NCI-H1930 (cell line): ENCODE measurements at places on chromosomes 1 and 21.

GRCh38 chr1:59564192-59564891, 250.4 kb upstream of the HOOK1 start:
- DNase-seq = no peak

- DNase-seq = no peak
Observed at GRCh38 chr1:33863779-33864178, at the start of gene HMGB4. TSS of gene HMGB4 (plus strand) at chr1:33864079. CDS start at chr1:33864192, 113 bp downstream.

GRCh38 chr1:33096363-33097005, 15.5 kb downstream of the AZIN2 start:
- no peak for DNase-seq

GRCh38 chr1:34532113-34532512, 222.7 kb upstream of the GJB5 start:
- no peak for DNase-seq

- no peak for DNase-seq
Observed at GRCh38 chr1:86933051-86933450, 18.6 kb downstream of the HS2ST1 start.

DNA sequence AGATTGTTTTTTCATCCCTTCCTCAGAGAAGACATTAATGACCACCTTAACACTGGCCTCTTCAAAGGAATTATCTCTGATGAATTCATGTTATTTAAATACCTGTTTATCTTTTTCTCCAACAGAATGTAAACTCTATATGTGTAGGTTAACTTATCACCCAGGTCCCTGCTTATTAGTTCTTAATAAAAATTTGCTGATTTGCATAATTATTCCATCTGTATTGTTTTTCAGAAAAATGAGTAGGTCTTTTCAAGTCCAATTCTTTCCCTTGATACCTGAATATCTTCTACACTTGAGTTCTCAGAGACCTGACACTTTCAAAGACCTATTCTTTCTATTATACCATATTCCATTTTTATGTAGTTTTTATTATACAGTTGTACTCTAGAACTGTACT, 886.7 kb upstream of the TMPRSS15 start:
- no peak for DNase-seq

DNA sequence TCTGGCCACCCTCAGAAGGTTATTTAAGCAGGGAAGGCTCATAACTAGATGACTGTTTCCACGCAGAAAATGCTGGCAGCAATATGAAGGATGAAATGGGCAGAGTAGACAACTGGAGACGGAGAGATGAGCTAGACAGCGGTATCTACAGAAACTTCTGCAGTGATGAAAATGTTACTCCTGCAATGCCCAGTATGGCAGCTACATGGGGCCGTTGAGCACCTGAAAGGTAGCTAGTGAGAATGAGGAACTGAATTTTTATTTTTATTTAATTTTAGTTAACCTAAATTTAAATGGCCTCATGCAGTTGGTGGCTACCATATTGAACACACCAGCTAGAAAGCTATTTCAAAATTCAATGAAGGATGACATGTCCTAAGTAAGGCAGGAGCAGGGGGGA, 27.3 kb downstream of the SIPA1L2 start:
- no peak for DNase-seq

DNA sequence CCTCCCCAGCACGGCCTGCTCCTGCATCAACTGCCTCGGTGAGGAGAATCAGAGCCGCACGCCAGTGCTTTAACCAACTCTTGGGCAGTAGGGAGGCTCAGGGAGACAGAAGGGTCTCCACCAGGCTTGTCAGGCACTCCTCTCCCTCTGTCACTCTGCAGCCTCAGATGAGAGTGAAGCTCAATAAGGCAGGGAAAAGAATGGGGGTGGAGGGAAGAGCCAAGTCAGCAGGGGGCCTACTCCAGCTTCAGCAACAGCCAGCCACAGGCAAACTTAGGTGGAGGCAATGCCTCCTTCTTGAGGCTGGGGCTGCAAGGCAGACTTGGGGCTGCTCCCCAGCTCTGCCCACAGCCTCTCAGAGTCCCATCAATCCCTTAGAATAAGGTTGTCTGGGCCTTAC, 51.8 kb upstream of the A3GALT2 start:
- no peak for DNase-seq

DNA sequence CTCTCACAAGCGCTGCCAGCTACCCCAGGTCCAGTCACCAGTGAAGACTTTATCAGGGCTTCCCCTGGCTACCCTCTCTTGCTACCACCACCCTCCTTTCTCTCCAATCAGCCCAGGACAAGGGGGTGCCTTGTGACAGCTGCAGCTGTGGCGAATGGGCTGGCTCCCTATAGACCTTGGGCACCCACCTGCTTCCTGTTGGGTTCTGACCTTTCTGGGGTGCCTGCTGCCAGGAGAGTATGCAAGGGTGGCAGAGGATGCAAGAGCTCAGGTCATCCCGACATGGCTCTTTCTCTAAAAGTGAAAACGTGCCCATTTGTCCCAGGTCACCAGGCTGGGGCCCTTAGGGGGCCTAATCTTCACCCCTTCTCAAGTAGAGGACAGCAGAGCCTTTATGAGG, 6.6 kb downstream of the KLHDC8A start:
- no peak for DNase-seq

GRCh38 chr1:12184008-12184681, 17.4 kb downstream of the TNFRSF1B start:
- no peak for DNase-seq

- DNase-seq = no peak
Observed at GRCh38 chr1:25184001-25184762, 48.1 kb downstream of the SYF2 start.

GRCh38 chr1:23585321-23586022, 26.2 kb upstream of the ID3 start:
- no peak for DNase-seq
